Right atrium auricular region (tissue), 2 donors: ENCODE measurements at places on chromosomes 13 and 19. TPM values are rescaled to one million over a fixed set of nuclear protein-coding genes. Genes with fewer than 3 reads are reported as not detected.

ZNF681 gene
- 0.67 TPM for total RNA-seq

PSPN gene
- 0.98 TPM for total RNA-seq

CCNE1 gene
- total RNA-seq: 5.5 TPM

PODNL1 gene
- 1.1 TPM for total RNA-seq

FGF22 gene
- total RNA-seq: 0.35 TPM

ZNF560 gene
- not detected for total RNA-seq

TPTE2 gene
- total RNA-seq: not detected

MED4 gene
- 35.7 TPM for total RNA-seq

DCT gene
- 0.39 TPM for total RNA-seq
